ENCODE measurements at places on chromosomes 13 and 19.

GRCh38 chr19:615619-616018 is 17.7 kb downstream of the POLRMT start:
- DNase-seq: no peak

DNA sequence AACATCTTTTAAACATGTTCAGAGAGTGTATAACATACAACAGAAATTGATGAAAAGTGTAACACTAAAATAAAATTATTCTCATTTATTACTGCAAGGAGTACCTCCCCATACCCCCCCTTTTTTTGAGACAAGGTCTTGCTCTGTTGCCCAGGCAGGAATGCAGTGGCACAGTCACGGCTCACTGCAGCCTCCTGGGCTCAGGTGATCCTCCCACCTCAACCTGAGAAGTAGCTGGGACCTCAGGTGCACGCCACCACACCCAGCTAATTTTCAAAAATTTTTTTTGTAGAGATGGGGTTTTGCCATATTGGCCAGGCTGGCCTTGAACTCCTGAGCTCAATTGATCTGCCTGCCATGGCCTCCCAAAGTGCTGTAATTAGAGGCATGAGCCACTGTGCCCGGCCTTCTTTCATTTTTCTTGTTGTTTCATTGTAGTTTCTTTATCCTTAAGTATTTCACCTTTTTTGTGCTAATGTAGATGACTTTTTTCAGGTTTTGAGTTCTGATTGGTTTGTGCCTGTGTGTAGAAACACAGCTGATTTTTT is 28.3 kb downstream of the GATAD2A start:
- no peak for DNase-seq

- no peak for DNase-seq
These were observed 26.5 kb downstream of the ELL start for GRCh38 chr19:18495204-18495911.

DNA sequence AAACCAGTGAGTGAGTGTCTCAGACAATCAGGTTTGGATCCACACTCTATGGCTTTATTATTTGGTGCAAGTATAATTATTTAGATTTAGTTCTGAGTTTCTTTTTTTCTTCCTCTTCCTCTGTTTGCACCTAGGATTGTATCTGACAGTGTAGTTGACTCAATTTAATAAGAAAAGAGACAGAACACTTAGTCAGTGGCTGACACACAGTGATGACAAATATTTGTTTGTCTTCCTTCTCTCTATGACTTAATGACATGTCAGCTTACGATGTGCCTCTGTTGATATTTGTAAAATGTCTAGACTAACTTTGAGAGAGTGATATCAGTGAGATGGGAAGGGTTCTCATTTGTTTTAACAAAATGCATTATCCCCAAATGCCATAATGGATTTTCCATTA is 129.5 kb upstream of the SLC10A2 start:
- DNase-seq: no peak

DNA sequence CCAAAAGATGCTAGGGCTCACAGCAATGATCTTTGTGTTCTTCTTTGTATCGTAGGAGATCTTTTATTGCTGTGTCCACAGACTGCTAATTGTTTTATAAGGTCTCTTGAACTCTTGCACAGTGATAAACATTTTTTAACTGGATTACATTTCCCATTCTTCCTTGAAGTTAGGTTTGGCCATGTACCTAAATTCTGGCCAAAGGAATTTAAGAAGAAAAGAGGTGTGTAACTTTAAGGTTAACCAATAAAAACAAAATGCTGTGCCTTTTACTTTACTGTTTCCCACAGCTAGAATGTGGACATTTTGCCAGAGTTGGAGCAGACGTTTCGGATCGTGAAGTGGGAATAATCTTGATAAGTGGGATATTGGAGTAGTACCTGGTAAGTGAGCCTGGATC is 82.6 kb upstream of the GPC6 start:
- DNase-seq: no peak

- DNase-seq: no peak
These were observed 43.6 kb upstream of the RCBTB2 start for GRCh38 chr13:48576448-48577010.

DNA sequence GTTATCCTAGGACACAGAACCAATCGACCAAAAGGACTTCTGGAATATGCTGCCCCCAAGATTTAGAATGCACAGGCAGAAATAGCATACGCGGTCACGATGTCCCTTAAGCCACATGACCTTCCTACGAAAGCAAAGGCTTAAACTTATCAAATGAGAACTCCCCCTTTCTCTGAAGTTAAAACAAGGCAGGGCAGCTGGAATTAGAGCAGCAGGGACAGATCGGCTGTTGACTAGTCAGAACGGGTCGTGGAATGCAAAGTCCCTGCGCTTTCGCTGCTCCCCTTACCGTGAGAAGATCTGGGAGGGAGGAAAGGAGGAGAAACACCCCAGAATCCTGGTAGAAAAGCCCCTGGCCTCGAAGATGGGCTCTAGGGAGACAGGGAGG is 799 bp upstream of the USPL1 start:
- peak; percentile 97 for DNase-seq

GRCh38 chr13:49219647-49220035 is 497 bp upstream of the MLNR start:
- DNase-seq: no peak

DNA sequence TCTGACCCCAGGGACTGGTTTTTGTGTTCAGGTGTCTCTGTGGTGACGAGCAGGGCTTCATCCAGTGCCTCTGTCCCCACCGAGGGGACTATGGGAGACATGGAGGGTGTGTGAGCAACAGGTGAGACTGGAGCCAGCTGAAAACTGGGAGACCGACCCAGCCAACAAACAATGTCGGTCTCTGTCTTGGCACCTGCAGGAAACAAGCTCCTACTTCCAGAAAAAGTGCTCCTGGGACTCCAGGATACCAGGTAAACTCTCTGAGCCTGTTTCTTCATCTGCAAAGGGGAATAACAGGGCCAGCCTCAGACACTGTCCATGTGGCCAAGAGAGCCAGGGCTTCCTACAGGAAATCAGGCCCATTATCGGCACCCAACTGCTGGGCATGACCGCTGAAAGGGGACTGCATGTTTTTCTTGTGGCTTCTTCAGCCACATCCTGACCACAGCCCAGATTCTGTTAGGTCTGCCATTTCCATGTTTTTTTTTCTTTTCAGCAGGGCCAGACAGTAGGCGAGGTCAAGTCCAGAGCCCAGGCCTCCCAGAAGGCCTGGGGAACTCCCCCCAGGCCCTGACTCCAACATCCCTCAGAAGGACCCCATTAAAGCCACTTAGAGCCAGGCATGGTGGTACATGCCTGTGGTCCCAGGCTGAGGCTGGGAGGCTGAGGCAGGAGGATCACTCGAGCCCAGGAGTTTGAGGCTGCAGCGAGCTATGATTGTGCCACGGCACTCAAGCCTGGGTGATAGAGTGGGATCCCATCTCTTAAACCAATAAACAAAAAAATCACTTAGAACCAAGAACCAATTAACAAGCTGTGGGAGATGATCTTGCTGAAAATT is 836 bp upstream of the BST2 start:
- peak; percentile 76 for DNase-seq

DNA sequence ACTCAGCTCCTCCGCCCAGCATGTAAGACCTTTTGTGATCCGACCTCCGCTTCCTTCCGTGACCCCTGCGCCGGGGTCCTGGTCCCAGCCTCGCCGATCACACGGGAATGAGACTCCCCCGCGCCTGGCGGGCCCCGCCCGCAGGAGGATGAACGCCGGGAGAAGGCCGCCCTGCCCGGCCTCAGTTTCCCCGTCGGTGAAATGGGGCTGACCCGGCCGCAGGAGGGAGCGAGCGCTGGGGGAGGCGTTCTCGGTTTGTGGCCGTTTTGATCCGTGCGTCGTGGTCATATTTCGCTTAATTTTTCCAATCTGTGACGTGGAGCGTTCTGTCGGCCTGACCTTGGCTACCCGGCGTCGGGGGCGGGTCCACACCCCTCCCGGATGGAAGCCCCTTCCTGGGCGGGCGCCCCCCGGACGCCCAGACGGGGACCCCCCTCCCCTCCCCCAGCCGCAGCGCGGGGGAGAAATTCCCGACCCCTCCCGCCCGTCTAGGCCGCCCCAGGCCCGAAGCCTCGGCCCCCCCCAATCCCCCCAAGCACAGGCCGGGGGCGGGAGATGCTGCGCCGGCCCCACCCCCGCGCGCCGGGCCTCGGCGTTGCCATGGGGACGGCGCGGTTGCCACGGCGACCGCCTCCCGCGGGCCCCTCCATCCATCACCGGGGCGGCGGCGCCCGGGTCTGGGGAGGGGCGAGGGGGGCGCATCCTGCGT is 11.1 kb downstream of the PALM start:
- no peak for DNase-seq

DNA sequence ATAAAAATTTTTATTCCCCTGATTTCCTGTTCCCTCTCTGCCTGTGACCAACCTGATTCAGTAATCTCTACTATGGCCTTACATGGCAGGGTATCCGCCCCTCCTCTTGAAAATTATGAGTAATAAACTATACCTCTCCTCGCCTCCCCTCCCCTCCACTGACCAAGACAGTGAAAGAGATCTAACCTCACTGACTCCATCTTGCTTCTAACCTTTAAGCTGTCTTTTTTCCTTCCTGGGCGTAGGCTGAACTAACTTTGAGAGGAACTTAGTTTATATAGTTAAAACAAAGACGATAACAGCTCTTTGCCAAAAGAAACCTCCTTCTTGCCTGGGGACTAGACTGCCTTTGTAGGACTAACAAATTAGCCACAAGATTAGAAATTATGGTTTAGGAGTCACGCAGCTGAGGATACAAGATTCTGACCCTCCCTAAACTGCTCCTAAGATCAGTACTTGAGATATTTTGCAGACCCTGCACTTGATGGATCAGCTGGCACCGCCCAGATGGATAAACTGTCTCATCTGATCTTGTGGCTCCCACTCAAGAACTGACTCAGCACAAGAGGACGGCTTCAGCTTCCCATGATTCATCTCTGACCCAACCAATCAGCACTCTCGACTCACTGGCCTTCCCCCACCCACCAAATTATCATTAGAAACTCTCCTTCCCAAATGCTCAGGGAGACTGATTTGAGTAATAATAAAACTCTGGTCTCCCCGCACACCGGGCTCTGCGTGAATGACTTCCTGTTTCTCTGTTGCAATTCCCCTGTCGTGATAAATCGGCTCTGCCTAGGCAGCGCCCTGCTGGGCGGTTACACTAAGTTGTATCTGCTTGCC is 187.1 kb downstream of the TDRD3 start:
- peak; percentile 39 for DNase-seq

- DNase-seq: no peak
These were observed 932.0 kb downstream of the SLITRK6 start for GRCh38 chr13:84867246-84867645.

GRCh38 chr13:73390100-73390499 is 331.3 kb downstream of the KLF5 start:
- no peak for DNase-seq

DNA sequence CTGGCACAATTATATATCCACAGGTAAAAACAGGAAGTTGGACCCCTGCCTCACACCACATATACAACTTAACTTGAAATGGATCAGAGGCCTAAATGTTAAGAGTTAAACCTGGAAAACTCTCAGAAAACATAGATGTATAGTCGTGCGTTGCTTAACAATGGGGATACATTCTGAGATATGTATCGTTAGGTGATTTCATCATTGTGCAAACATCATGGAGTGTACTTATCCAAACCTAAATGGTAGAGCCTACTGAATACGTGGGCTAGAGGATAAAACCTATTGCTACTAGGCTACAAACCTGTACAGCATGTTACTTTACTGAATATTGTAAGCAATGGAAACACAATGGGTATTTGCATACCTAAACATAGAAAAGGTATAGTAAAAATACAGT is 14.8 kb upstream of the CALM3 start:
- DNase-seq: no peak

DNA sequence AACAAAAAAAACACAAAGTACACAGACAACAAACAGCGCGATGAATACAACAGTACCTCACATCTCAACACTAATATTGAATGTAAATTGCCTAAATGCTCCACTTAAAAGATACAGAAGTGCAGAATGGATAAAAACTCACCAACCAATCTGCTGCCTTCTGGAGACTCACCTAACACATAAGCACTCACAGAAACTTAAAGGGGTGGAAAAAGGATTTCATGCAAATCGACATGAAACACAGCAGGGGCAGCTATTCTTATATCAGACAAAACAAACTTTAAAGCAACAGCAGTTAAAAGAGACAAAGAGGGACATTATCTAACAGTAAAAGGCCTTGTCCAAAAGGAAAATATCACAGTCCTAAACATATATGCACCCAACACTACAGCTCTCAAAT is 209.5 kb downstream of the ABCC4 start:
- no peak for DNase-seq

DNA sequence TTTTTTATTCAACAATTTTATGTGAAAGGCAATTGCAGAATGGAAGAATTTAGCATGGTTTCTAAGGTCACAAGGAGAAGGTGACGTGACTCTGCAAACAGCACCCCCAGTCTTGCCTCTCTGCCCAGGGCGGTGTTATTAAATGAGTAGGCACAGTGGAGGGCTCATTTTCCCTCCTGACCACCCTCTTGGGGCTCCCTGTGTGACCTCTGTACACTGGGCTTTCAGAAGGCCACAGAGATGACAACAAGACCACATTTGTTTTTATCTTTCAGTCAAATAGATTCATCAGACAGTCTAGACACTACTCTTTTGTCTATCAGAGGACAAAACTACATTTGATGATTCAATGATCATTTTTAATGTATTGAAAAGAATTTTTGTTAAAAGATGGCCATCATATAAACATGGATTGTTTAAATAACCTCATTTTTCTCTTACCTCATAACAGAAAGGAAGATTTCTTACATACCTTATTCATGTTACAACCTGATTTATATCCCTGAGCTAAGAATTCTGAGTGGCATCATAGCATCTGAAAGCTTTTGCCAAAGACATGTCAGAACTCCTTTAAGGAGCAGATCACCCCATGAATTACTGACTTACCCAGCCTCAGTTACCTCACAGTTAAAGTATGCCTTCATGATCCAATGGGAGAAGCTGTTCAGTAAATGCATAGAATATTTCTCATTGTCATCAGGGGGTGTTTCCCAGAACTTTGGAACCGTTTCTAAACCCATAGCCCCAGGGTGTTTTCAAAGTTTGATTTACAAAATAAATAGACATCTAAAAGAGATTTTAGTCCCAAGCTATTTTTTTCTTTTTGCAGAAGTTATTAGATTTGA is 184.0 kb upstream of the RFC3 start:
- DNase-seq: peak; percentile 29

DNA sequence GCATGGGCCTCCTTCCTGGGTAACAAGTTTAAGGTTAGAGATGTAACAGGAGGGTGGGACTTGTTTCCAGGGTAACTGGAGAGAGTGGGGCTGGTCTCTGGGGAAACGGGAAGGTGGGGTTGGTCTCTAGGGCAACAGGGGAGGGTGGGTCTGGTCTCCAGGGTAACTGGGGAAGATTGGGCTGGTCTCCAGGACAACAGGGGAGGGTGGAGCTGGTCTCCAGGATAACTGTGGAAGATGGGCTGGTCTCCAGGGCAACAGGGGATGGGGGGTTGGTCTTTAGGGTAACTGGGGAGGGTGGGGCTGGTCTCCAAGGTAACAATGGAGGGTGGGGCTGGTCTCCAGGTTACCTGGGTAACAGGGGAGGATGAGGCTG is 36.5 kb downstream of the SPTBN4 start:
- no peak for DNase-seq

GRCh38 chr13:71712988-71713653 is 153.9 kb downstream of the DACH1 start:
- DNase-seq: peak; percentile 55
